Right atrium auricular region (tissue), 2 donors: ENCODE measurements at places on chromosomes 3 and 15. TPM values are rescaled to one million over a fixed set of nuclear protein-coding genes. Genes with fewer than 3 reads are reported as not detected.

DNA sequence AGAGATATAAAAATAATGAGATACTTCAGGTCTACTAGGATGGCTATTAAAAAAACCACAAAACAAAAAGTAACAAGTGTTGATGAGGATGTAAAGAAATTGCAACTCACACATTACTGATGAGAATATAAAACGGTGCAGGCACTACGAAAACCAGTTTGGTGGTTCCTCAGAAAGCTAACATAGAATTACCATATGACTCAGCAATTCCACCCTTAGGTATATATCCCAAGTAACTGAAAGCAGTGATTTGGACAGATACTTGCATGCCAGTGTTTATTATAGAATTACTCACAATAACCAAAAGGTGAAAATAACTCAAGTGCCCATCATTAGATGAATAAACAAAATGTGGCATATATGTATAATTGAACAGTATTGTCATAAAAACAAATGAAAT lies 87.5 kb upstream of the MELTF start:
- no peak for DNase-seq

DNA sequence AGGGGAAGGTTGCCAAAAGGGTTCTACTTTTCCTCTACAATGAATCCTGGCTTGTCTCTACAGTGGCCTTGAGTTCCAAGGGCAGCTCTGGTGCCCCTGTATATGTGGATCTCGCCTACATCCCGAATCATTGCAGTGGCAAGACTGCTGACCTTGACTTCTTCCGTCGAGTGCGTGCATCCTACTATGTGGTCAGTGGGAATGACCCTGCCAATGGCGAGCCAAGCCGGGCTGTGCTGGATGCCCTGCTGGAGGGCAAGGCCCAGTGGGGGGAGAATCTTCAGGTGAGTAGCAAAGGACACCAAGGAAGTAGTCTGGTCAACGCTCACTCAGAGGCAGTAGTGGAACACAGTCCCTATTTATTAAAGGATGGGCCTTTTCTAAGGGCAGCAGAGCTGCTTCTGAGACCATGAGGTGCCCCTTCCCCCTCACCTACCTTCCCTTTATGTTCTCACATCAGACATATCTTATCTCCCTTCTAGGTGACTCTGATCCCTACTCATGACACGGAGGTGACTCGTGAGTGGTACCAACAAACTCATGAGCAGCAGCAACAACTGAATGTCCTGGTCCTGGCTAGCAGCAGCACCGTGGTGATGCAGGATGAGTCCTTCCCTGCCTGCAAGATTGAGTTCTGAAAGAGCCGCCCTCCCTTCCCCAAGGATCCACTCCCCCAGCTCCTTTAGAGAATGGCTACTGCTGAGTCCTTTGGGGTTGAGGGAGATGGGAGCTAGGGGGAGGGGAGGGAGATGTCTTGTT lies 12.4 kb downstream of the MAP1A start:
- DNase-seq = peak; percentile 36

DNA sequence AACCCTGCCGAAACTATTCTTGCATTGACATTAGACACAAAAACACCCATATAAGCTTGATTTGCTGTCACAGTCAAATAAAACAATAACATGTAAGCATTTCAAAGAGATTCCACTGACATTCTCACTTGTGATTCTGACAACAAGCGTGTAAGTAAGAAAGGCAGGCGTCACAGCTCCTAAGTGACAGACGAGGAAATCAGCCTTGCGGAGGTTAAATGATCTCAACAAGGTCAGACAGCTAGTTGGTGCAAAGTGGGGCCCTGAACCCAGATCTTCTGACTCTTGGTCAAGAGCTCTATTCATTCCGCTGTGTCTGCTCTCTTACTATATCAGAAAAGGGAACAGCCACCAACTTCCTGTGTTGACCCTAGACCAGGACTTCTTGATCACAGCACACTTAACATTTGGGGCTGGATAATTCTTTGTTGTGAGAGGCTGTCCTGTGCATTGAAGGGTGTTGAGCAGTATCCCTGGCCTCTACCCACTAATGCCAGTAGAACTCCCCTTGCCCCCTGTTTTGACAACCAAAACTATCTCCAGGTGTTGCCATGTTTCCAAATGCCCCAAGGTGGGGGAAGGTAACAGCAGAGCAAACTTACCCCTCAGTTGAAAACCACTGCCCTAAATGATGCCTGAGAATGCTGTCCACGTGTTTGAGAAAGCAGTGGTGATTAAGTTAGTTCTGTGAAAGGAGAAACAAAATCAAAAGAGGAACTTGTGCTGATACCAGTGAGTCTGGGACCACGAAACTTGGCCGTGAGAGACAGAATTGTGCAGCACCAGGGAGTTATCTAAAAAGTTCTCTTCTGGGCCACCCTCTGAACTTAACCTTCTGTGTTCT lies 86.1 kb downstream of the LIPC start:
- no peak for DNase-seq

GRCh38 chr3:33644582-33644981 lies 73.5 kb downstream of the CLASP2 start:
- DNase-seq = no peak

DNA sequence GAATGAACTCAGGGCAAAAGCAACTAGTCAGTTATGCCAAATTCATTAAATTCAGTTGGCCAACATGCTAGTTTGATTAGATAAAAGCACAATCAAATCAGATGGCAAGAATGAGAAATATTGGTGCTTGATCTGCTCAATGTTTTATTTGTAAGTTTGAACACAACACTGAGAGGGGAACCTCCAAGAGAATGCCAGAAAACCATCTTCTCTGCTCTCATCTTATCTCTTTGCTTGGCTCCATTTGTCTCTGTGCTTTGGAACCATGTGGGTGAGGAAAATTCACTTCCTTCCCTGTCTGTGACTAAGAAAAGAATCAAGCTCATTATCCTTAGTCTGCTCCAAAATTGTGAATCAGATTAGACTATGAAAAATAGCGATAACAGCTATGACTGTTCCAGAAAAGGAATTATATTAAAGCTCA lies 43.6 kb upstream of the DCBLD2 start:
- no peak for DNase-seq

- DNase-seq = peak; percentile 75
These were observed at the start of gene ALDH1A2 for GRCh38 chr15:58065445-58066041. Gene ALDH1A2, minus strand, starts transcription at chr15:58065711. Its CDS starts 61 bp downstream, at chr15:58065650.

DNA sequence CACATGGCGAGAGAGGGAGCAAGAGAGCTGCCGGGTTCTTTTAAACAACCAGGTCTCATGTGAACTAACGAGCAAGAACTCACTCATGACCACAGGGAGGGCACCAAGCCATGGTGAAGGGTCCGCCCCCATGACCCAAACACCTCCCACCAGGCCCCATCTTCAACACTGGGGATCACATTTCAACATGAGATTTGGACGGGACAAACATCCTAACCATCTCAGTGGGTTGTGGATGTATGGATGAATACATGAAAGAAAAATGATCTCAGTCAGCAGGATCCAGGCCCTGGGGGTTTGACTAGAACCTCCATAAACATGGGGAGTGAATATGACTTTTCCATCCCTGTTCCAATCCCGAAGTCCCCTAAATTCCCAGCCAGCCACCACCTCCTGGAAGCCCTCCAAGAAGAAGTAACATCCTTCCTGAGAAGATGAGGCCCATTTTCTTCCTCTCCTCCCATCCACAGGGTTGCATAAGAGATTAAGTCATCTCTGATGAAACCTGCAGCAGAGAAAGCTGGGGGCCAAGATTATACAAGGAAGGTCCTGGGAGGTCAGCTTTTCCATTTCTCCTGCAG lies 9.5 kb downstream of the CAV3 start:
- DNase-seq = no peak

DNA sequence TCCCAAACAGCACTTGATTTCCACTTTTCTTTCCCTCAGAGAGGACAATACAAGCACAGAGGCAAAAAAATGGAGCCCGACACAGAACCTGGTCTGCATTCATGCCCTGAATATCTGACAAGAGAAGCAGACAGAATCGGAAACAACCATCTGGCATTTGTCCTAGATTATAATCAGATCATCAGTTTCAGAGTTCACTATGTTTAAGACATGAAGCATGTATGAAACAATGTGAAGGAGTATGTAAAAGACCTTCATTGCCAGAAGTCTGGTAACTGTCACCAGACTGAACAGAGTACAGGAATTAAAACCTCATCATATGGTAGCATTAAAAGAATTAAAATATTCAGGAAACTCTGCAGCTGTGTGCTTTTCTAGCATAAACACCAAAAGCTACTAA lies 65.0 kb downstream of the SETD2 start:
- no peak for DNase-seq

Gene MYL3
- total RNA-seq = 223 TPM

Gene RGMA
- 9.9 TPM for total RNA-seq

Gene GP5
- not detected for total RNA-seq

Gene RNF7
- total RNA-seq = 81.2 TPM
